Effector CD8-positive, alpha-beta T cell (primary cell): ENCODE measurements at places on chromosomes 3 and 15.

DNA sequence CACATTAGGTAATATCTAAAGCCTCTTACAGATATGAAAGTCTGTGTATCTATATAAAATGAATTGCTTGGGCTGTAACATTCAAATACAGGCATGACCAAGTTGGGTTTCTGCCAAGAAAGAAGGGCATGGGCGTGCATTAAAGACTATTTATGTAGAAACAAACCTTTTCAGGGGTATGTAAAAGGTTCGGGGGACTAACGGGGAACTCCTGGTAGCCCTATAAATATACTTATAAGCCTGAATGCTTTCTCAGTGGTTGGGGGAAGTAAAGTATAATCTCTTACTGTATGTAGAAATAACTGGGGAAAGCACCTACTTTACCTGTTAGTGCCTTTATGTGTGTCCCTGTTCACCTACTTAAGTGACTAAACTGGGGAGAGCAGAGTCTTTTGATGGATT lies 154.5 kb upstream of the TBL1XR1 start:
- no peak for DNase-seq

GRCh38 chr3:23580096-23580713 lies 225.6 kb upstream of the UBE2E1 start:
- DNase-seq, result no peak

DNA sequence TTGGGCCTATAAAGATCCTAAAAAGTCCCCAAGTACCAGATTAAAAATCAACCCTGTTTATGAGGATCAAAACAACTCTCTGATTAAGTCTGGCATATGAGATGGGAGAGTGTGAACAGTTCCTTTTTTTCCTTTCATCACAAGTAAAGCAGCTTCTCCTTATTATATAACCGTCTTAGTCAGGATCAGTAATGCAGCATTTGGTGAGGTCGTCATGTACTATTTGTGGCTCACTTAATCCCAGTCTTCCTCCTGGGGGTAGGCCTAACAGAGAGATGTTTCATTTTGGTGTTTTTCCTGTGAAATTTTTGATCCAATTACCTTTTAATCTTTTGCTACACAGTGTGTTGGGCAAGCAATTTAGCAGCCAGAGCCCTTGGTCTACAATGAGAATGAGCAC lies 333.1 kb upstream of the KCNMB2 start:
- no peak for DNase-seq

- DNase-seq, result no peak
Observed at GRCh38 chr15:101088271-101088670, 163.6 kb downstream of the CHSY1 start.

DNA sequence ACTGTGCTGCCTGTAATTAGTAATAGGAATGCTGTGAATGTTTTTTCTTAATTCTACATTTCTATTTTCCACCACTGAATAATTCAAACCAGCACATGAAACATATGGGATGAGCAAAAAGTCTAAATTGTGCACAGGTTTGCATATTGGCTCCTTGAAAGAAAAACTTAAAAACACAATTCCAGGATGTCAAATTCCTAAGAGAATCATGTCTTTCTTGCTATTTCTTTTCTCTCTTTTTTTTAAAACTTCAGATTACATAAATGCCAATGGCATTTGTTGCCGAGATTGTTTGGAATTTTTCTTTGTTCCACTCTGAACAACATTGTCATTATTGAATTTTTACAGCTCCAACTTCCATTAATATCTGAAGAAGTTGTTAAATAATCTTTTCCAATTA lies 60.8 kb downstream of the VGLL3 start:
- no peak for DNase-seq

DNA sequence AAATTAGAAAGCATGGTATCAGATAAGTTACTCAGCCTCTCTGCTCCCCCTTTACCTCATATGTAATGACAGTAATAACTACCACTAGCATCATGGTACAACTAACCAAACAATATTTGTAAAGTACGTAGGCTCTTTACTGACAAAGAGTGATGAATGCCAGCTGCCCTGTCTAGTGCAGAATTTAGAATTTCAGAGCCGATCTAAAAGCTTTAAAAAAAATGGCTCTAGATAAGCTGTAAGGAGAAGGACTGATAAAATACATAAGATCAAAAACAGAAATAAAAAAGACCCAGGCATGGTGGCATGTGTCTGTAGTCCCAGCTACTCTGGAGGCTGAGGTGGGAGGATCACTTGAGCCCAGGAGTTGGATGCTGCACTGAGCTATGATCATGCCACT lies 424.1 kb downstream of the MAGI1 start:
- DNase-seq, result no peak

DNA sequence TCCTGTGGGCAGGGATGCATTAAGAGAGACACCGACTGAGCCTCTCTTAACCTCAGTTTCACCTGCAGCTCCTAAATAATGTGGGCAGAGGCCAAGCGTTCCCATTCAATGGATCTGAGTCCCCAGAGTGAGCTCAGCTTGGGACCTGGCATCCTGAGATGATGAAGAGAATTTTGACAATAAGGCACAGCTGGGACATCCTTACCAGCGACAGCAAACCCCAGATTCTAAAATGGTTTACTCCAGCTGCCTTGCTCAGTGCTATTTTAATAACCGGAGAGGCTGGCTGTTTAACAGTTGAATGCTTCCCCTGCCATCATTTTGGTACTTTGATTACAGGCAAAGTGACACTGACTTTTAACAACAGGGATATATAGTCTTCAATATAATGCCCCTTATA lies 123.7 kb downstream of the WDR76 start:
- no peak for DNase-seq

DNA sequence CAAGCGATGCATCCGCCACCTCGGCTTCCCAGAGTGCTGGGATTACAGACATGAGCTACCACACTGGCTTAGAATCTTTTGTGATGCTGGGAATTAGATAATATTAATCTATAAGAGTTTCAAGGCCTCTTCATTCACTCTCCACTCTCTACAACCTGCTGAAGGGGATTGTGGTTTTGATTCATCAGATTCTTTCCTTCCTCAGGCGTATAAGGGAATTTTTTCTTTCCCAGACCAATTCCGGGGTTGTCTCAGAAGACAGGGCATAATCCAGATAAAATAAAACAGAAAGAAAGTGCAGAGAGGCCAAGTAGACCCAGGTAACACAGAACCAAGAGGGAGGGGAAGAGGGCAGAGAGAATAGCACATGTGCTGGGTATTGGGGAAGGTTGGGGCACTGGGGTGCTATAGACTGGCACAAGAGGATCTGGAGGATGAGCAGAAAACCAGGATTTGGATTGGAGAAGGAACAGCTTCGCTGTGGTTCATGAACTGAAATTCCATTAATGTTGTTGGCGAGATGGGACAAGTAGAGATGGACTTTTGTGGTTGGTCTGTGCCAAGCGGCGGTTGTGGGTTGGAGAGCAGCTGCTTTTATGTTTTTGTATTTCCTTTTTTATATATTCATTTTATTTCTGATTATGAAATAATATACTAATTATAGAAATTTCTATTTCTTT lies 12.8 kb downstream of the ARL6IP5 start:
- DNase-seq, result no peak

DNA sequence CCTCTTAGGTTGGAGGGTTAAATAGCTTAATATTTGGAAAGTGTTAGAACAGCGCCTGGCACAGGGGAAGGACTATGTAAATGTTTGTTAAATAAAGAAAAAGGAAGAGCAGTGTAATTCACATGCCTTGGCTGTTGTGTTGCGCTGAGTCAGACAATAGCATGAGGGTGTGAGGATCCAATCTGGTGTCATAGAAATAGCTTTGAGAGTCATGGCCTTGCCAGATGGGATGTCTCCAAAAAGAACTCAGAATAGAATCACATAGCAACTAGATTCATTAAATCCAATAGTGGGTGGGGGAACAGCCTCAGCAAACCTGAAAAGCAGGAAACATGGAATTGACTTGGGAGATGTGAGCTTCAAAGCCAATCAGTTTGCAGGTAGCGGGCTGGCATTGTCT lies 3.9 kb upstream of the RBSN start:
- DNase-seq, result no peak

GRCh38 chr15:51313074-51313393 lies 25.4 kb downstream of the CYP19A1 start:
- no peak for DNase-seq

- no peak for DNase-seq
Observed at GRCh38 chr15:42171122-42171521, 14.7 kb upstream of the PLA2G4F start.

- DNase-seq, result no peak
Observed at GRCh38 chr15:43975326-43975725, 148.5 kb downstream of the WDR76 start.

- no peak for DNase-seq
Observed at GRCh38 chr3:178771511-178771910, 235.3 kb downstream of the KCNMB2 start.

DNA sequence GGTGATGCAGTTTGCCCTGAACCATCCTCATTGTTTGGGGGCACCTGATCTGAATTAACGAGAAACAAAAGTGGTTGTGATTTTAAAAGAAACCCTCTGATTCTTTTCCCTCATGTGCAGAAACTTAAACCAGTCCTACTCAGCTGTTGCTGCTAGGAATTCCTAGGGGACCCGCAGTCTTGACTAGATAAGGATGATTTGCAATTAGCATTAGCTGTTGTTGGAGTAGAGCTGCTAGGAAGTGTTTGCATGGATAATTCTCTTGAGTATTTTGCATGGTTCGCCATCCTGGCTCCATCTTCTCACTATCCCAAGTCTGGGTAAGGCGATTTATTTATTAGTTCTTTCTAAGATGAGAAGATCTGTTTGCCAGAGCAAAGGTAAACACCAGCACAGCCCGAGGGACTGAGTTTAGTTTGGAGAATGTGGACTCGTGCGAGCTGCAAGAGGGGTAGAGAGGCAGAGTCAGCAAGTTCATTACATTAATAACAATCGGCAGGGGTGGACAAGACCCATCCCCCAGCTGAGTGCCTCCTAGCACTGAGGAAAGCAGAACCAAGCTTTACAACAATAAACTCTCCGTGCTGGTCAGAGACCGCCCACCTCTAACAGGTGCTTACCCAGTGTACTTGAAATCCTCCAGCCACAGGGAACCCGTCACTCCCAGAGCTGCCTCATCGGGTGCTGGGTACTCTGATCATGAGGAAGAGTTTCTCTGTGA lies 4.1 kb downstream of the FGD5 start:
- no peak for DNase-seq

- DNase-seq, result no peak
Observed at GRCh38 chr3:196983186-196983585, 14.6 kb upstream of the PIGZ start.

- no peak for DNase-seq
Observed at GRCh38 chr3:101643009-101643844, 33.7 kb downstream of the ZBTB11 start.

- no peak for DNase-seq
Observed at GRCh38 chr3:124053871-124054270, 61.9 kb upstream of the ROPN1 start.

GRCh38 chr3:177150218-177150916 lies 46.9 kb downstream of the TBL1XR1 start:
- no peak for DNase-seq

- DNase-seq, result no peak
Observed at GRCh38 chr3:58333206-58334012, 717 bp downstream of the PXK start.

- peak; percentile 32 for DNase-seq
Observed at GRCh38 chr3:13015286-13016082, 57.7 kb downstream of the IQSEC1 start.
